ENCODE measurements at places on chromosomes 13 and 19.

GRCh38 chr13:80237646-80238045 lies 103.3 kb downstream of the SPRY2 start:
- DNase-seq: no peak

DNA sequence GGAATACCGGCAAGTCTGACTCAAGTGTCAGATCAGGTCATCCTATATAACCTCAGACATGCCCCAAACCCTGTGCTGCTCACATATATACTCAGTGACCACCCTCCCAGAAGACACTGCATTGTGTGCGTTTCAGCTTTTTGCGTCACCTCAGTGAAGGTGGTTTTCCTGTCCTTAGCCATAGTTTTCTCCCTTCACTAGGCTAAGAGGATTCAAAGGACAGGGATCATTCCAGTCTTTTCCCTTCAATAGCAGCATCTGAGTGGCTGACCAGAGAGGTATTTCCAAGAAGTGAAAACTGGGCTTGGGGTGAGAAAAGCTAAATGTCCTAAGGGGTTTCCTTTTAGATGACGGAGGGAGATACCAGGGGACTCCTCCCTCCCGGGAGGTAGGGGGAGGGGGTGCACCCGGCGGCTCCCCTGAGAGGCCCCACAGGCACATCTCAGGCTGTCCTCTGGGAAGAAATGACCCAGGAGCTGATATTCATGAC lies 12.7 kb upstream of the OR10H1 start:
- DNase-seq: no peak

- no peak for DNase-seq
Observed at GRCh38 chr19:24071078-24071477, 15.9 kb upstream of the ZNF254 start.

DNA sequence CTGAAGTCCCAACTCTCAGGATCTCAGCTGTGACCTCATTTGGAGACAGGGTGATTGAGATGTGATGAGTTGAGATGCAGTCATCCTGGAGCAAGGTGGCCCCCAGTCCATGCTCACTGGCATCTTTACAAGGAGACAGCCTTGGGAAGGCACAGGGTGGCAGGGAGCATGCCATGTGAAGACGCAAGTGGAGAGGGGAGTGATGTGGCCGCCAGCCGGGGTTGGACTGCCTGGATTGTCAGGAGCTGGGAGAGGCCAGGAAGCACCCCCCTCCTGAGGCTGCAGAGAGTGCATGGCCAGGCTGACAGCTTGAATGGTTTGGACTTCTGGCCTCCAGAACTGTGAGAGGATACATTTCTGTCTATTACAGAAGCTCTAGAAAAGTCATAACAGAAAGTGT lies 194.4 kb downstream of the UQCRFS1 start:
- DNase-seq: no peak

GRCh38 chr13:95822303-95822702 lies 145.4 kb downstream of the DNAJC3 start:
- no peak for DNase-seq

- no peak for DNase-seq
Observed at GRCh38 chr19:342801-343421, 1.7 kb downstream of the MIER2 start.

- no peak for DNase-seq
Observed at GRCh38 chr19:45653634-45654033, 14.4 kb upstream of the GIPR start.

DNA sequence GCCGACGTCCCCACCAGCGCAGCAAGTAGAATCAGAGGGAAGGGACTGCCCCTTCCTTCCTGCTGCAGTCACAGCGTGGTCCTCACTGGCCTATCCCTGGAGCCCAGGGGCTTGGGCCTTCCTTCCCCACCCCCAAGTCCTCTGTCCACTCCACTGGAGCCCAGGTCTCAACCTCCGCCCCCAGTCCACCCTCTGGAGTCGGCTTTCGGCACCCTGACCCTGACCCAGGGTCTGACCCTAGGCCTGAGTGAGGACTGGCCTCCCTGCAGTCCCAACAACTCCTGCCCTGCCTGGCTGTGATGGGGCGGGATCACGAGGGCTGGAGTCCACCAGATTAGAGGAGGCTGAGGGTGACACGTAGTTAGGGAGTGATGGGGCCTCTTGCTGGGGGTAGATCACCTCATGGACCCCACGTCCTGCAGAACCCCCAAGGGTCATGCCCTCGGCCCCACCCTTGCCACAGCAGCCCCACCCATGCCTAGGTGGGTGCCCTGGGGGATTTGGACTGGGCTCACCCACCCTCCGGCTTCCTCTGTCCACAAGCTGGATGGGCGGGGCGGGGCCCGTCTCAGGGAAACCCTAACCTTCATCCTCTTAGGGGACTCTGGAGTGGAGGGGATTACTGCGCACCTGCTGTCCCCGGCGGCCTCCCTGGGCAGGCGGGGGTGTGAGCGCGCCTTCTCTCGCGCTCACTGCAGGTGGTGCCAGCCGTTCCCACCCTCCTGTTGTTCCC lies 3.8 kb downstream of the RAX2 start:
- no peak for DNase-seq

DNA sequence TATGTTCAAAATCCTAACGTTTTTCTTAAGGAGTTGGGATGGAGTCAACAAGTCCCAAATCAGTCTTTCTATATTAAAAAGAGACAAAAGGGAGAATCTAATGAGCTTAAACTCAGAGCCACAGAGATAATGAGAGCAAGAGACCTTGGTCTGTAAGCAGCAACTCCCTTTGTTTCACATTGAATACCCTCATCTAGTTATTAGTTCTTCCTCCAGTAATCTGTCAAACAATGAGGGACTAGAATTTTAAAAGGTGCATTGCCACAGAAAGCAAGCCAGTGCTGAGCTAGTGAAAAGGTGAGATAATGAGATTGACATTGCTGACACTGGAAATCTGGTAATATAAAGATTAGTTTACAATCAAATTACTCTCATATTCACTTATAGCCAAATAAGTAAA lies 718.6 kb downstream of the DACH1 start:
- DNase-seq: no peak

DNA sequence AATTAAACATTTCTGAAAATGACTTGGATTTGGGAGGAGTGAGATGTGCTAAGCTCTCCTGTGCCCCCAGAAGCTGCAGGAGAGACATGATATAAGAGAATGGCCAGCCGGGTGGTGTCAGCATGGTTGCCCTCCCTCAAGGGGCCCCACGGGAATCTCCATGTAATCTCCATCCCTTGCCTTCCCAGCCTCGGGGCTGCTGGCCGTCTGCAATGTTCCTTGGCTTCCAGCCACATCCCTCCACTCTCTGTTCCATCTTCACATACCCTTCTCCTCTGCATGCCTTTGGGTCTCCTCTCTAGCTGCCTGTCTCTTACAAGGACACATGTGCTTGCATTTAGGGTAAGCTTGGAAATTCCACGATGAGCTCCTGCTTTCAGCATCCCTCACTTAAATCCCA lies 172.0 kb downstream of the TSHZ3 start:
- DNase-seq: no peak

DNA sequence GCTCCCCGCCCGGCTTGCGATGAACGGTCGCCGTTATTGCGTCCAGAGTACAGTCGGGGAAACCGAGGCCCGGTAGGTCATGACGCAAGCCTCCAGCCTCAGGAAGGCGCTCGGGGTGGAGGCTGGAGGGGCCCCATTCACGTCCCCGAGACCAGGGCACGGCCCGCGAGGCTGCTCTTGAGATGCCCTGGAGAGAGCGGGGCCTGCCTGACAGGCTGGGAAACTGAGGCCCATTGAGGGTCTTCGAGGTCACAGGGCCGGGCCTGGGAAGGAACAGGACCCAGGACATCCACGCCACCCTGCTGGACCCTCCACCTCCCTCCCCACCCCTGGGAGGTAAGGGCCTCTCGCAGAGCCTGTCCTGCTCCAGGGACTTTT lies 367 bp downstream of the NDUFS7 start:
- no peak for DNase-seq

Measured in cortex of kidney (tissue), 1 donor.